Chondrocyte (in vitro differentiated cells): ENCODE measurements at places on chromosomes 6 and 20.

DNA sequence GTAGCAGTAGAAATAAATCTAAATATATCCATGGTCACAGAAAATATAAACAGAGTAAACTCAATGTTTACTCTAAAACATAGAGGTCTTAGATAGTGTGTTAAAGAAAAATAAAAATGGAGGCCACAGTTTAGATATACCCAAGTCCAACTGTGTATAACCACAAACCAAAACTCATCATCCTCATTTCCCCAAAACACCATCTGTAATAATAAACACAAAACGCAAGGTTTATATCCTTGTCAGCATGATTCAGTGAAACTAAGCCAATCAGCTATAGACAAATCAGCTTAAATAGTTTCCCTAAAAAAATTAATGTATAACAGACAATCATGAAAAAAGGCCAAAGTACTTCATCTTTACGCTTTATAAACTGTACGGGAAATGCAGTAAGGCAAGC is 2.7 kb upstream of the HACE1 start:
- no peak for DNase-seq

DNA sequence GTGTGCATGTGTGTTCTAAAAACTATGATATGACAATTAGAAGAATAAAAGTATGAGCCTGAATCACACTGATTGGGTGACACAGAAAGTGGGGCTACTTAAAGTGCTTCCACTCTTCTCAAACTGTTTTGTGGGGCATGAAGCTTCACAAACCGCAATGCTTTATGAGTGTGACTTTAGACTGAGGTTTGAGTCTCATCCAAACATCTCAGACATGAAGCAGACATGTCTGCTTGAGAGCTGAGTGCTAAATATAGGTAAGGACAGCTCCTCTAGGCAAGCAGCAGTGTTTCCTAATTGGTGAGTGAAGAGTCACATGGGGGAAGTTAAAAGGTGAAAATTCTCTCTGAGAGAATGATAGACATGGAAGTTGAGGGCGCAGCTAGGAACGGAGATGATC is 726.9 kb upstream of the CITED2 start:
- no peak for DNase-seq

DNA sequence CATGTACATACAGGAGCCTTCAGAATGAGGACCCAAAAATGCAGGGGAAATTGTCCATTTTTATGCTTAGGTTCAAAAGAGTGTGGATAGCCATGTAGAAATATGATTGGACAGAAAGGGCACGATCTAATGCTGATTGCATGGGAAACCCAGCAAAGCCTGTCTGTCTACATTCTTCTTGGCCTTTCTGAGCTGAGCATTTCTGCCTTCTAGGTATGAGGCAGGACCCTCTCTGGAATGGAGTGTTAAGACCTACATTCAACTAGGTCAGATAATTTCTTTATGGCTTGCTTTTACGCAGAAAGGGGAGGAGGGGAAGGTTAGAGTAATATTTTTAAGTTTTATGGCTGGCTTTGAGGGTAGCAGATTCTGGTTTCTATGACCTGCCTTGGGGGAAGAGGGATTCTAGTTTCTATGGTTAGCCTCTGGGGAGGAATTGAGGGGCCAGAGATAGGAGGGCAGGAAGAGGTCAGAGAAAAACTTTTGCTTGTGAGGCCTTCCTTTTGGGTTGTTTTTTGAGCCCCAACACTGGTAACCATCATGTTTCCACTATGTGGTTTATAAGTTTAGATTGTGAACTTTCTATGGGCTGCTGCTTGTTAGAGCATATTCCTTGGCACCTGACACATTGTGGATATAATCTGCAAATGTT is 63.5 kb downstream of the LYRM2 start:
- no peak for DNase-seq

GRCh38 chr6:137698636-137699030 is 168.4 kb upstream of the TNFAIP3 start:
- DNase-seq, result no peak

DNA sequence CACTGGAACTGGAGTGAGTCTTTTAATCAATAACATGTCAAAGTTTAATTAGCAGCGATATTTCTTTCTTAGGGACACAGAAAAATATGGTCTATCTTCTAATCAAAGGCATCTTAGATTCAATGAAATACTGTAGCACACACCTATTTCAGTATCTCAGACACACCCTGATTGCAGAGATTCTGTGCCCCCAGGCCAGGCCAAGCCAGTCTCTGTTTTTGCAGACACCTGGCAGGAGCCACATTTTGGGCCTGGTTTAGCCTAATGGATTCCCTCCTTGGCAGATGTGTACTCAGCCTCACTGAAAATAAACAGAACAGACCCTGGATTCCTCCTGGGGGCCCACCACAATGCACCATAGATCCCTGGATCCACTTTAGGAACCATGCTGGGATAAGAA is 74.8 kb downstream of the LRFN2 start:
- no peak for DNase-seq

- DNase-seq, result no peak
Measured at GRCh38 chr6:6495851-6496250, 92.7 kb upstream of the LY86 start.

DNA sequence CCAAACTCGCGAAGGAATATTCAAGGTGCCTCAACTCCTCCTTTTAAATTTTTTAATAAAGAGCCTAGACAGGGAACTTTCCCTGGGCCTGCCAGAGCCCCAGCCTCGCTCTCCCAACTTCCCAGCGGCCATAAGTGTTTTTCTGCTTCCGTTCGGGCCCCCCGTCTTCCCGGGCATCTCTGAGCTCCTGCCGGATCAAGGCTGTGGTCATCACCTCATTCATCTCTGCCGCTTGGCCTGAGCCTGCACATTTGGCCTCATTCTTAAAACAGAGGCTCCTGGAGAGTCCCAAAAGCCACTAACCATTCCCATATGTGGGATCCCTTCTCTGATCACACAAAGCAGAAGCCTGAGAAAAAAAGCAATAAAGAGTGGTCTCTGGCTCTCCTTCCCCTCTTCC is 969.1 kb upstream of the DEFB115 start:
- no peak for DNase-seq

- DNase-seq, result no peak
Measured at GRCh38 chr20:57747861-57748481, 38.2 kb upstream of the PMEPA1 start.

GRCh38 chr6:113381959-113382358 is 475.2 kb upstream of the MARCKS start:
- DNase-seq, result no peak

- no peak for DNase-seq
Measured at GRCh38 chr6:99099243-99099642, 151.5 kb upstream of the FBXL4 start.

GRCh38 chr6:147131532-147132128 is 72.6 kb upstream of the STXBP5 start:
- no peak for DNase-seq

DNA sequence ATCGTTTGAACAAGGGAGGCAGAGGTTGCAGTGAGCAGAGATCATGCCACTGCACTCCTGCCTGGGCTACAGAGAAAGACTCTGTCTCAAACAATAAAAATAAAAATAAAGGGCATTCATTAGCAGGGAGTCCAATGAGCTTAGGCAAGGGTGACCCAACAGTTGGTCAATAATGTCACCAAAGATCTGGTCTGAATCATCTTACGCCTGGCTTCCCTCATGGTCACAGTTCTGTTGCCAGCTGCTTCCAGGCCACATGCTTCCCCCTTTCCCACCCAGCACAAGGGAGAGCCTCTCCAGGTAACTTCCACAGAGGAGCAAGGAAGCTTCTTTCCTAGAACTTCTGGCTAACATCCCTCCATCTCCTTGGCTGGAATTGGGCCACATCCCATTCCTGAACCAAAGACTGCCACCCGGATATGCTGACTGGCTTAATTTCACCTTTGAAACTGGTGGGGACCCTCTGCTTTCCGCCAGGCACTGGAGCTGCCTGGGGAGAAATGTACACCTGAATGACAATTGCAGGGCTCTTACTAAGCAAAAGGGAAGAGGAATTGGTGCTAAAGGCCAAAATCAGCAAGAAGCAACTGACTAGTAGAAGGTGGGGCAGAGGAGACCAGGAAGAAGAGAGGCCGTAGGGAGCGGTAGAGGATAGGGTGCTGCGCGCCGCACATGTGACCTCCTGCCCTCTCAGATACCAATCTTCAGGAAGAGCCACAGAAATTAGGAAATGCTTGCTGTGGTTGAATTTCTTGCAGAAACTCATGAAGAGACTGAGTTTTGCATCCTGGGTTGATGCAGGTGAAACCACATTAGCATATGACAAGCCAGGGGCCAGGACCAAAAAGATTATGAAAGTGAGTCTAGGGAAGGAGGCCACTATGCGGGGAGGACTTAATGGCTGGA is 8.3 kb upstream of the SCML4 start:
- no peak for DNase-seq

DNA sequence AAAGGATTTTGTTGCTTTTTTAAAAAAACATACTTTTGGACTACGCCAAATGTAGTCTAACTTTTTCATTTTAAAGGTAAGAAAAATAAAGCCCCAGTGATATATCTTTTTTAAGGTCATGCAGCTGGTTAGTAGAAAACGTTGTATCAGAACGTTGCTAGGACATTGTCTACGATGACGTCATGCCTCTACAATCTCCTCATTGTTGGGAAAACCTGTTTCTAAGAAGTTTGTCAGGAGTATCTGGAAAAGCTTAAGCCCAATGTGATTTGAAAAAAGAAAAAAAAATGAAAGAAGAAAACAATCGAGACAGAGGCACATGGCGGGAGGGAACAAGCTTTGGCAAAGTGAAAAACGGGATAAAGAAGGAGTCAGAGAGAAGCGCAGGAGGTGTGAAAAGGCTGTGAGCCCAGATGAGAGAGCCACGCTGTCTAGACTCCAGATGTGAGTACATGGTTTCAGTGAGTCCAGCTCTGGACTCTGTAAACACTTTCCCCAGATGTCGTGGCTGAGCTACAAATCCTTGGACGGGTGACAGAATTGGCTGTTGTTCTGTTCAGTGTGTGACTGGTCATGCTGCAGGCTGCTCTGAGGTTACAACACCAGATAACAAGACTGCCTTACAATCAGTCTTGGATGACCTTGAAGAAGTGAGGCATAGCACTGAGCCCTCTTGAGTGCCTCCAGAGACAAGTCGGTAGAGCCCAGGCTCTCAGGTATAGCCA is 656.7 kb upstream of the ID4 start:
- no peak for DNase-seq

DNA sequence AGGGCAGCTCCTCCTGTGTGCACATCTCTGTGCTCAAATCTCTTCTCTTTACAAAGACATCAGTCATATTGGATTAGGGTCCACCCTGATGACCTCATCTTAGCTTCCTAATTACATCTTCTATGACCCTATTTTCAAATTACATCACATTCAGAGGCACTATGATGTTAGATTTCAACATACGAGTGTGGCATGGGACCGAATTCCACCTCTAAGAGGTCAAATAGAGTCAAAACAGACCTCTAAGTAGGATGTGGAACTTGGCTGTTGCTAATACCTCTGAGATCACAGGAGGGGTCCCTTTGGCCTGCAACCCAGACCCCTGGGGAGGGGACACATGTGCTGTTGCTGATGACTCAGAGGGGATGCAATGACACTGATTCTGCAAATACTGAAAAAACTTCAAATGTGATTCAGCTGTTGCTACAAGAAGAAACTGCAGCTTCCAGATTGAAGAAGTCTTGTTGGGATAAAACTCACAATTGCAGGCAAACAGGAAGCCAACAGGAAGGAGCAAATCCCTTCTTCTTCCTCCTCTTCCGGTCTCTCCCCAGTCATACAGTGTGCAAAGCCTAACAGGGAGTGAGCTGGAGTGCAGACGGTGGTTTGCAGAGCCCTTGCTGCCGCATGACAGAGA is 216.2 kb downstream of the MYLK4 start:
- DNase-seq, result no peak

GRCh38 chr6:107488174-107488874 is 1.6 kb upstream of the SOBP start:
- no peak for DNase-seq

- no peak for DNase-seq
Measured at GRCh38 chr6:82894653-82895259, 170.9 kb downstream of the UBE3D start.

DNA sequence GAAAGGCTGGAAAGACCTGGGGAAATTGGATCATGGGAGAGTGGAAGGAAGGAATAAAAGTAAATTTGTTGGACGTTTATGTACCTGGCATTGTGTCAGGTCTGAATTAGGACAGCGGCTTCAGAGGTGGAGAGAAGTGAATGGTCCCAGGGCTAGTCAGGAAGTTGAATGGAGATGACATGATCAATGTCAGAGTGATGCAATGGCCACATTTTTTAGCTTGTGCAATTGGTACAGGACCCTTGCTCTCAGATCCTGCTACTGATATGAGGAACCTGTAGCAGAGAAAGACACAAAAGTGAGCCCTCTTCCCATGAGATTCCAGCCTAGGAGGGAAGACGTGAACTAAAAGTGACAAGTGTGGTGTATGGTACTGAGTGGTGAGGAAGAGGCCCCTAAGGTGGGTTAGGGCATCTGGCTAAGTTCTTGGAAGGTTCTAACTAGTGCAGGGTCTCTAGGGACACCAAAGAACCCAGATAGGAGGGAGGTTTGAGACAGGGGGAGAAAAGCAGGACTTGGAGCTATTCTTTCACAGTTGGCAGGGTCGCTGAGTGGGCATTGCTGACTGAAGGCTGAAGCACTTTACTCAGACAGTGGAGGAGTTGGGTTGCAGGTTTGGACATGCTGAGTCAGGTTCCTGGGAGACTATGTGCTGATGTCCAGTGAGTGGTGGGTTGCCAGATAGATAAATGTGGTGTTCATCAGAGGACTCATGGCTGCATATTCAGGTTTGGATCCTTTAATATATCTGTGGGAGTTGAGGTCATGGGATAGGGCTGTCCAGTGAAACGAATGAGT is 266.1 kb upstream of the RNF24 start:
- DNase-seq, result no peak

DNA sequence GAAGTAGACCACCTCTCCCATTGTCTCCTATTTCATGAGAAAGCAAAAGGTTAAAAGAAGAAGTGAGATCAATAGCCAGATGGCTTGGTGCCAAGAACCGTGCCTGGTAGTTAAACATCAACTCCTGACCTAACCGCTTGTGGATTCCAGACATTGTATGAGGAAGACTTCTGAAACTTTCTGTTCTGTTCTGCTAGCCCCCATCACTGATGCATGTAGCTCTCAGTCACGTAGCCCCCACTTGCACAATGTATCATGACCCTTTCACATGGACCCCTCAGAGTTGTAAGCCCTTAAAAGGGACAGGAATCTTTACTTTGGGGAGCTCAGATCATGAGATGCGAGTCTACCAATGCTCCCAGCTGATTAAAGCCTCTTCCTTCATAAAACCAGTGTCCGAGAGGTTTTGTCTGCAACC is 301.2 kb downstream of the RNGTT start:
- no peak for DNase-seq

GRCh38 chr6:118789954-118790353 is 104.0 kb upstream of the ASF1A start:
- no peak for DNase-seq
